ENCODE measurements at places on chromosomes 7 and 10. TPM values are rescaled to one million over a fixed set of nuclear protein-coding genes. Genes with fewer than 3 reads are reported as not detected.

Gene SMARCD3
- 56.3 TPM for total RNA-seq

Gene CNNM1
- total RNA-seq: 1.4 TPM

- no peak for DNase-seq
Observed at GRCh38 chr10:16586358-16587138, 64.9 kb upstream of the C1QL3 start.

GRCh38 chr10:102678068-102678400 is 33.8 kb downstream of the TRIM8 start:
- DNase-seq: no peak

- no peak for DNase-seq
Observed at GRCh38 chr7:51234139-51234538, 82.5 kb downstream of the COBL start.

GRCh38 chr10:117928741-117929140 is 118.0 kb downstream of the RAB11FIP2 start:
- no peak for DNase-seq

GRCh38 chr7:366161-366803 is 76.3 kb downstream of the FOXL3 start:
- no peak for DNase-seq
